HTR-8/SVneo (cell line): ENCODE measurements at places on chromosomes 2 and 18.
A peak's percentile ranks its signal among the peaks of the same experiment; 100 is the strongest.

DNA sequence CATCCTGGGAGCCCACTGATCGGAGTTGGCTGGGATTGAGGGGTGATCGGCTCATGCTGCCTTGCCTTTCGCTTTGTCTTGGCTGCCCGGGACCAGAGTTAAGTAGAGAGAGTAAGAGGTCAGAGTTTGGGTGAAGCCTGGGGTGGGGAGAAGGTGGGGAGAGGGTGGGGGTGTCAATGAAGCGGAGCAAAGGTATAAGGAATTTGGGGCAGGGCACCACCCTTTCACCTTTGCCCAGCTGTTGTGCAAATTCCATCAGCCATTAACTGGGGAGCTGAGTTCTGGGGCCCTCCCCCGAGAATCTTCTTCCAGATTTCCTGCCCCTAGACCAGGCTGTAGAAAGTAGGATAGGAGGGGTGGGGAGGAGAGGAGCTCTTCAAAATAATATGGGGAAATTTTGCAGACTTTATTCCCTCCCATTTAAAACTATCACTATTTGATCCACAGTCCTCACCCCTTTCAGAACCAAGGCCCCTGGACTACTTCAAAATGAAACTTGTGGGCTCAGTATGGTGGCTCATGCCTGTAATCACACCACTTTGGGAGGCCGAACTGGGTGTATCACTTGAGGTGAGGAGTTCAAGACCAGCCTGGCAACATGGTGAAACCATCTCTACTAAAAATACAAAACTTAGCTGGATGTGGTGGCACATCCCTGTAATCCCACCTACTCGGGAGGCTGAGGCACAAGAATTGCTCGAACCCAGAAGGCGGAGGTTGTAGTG lies at the start of gene SLC23A3:
TSS of gene SLC23A3 (minus strand) at position 100 of the 725 bp plus-strand sequence. CDS start at position 55, 45 bp downstream.
- DNase-seq, result no peak

DNA sequence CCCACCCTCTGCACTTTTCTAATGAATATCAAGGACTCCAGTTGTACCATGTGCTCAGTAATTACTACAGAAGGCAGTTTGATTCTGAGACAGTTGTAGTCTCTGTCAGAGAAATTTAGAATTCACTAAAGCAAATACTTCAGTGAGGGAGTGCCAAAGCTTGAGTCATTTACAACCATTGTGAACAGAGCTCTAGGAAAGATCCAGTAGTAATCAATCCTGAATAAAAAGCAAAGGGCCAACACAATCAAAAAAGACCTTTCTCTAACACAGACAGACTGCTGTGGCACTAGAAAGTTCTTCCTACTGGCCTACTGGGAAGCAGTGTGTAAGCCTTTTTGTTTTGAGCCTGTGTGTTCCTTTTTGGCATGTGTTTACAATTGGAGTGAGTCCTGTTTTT lies 135.6 kb upstream of the UNC80 start:
- no peak for DNase-seq

GRCh38 chr2:53913721-53914120 lies 54.0 kb upstream of the GPR75 start:
- peak; percentile 3 for DNase-seq

DNA sequence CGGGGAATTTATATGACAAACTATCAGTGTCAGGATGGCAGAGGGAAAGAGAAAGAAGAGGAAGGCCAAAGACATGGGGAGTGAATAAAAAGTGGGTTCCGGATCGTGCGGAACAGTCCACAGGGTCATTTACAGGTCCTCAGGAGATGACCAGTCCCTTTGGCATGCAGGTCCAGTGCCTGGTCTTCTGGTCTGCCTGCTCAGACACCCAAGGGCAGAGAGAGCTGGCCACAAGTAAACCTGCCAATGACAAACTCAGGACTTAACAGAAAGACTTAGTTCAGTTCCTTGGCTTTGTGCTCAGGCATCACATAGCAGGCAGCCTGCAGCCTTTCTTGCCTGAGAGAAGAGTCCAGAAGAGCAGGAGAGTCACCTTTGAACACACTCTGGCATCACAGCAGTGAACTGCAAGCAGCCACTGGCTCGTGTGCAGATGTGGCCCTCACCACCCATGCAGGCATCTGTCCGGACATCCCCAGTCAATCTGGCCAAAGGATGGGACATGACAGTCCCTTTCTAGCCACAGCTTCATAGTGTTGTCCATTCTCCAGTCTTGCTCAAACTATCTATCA lies 14.0 kb downstream of the TMEM127 start:
- peak; percentile 99 for DNase-seq

DNA sequence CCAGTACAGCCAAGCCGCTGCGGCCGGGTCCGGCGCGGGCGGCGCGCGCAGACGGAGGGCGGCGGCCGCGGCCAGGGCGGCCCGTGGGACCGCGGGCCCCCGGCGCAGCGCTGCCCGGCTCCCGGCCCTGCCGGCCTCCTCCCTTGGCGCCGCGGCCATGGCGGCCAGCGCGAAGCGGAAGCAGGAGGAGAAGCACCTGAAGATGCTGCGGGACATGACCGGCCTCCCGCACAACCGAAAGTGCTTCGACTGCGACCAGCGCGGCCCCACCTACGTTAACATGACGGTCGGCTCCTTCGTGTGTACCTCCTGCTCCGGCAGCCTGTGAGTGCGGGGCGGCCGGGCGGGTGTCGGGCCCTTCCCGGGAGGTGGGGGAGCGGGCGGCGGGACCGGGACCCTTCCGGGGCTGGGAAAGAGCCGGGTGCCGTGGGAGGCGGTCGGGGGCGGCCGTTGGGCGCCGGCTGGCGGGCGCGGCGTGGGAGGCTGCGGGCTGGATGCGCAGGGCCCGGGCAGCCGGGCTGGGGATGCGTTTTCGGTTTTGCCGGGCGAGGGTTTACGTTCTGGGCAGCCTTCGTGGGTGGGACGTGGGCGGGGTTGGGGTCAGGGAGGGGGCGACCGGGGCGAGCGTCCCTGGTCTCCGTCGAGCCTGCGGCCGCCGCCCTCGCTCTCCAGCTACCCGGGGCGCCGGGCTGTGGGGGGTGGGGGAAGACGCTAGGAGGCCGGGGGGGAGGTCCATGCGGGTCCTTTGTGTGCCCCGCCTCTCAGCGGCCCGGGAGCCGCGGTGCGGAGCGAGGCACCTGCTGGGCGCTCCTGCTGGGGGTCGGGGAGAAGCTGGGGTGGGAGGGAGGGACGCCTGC lies 537 bp downstream of the AGFG1 start:
- DNase-seq, result no peak

DNA sequence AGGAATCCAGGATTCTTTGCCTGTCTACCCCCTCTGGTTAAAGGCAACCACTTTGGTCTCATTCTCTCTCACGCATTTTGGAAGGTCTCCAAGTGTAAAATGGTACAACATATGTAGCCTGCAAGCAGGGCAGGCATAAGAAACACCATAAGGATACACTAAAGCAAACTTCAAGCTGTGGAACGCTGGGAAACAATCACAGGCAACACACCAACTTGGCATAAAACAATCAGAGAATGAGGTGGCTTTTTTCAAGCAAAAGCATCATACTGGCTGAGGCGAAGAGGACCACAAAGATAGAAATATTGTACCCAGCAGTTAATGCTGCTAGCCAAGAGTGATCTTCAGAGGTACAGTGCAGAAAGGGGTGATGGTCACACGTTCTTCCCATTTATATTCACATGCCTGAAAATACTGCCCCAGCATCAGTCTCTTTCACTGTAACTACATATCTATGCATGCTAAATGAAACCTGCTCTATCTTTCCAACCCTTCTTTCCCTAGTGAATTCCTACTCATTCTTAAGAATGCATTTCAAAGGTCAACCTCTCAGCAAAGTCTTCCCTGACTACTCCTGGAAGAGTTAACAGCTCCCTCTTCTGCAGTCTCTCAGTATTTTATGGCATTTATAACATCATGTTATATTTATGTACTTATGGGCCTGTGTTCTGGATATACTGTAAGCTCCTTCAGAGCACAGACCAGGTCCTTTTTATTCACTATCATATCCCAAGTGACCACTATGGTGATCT lies 71.9 kb upstream of the GALNT5 start:
- DNase-seq, result no peak

DNA sequence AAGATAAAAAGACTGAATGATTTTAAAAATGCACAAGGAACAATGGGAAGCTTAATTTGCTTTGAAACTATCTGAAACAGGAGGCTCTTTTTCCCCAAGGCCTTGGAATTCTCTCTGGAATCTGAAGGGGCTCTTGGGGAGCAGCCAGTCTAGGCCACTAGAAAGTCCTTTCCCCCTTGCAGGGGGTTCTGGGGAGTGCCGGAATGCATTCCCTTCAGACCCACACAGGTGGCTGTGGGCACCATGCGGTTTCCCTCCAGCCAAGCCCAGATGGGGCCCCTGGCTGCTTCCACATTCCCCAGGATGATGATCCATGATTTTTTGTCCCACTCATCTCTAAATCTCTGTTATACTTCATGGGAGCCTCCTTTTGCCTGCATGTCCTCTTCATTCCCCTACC lies 10.7 kb downstream of the GPR45 start:
- DNase-seq, result no peak

DNA sequence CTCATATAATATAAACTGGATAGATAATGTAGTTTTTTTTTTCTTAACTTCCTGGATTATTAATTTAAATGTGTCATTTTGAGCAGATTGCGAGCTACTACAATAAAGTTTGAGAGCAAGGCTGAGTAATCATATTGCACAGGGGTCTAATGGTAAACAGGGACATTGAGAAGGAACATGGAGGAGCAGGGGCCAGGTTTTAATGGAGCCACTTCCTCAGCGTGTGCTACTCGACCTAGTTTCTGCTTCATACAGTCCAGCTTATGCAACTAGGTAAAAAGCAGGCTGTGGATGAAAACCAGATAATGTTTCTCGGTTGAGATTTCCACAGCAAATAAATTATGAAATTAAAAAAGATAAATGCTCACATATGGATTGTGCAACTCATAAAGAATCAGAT lies 1915.7 kb upstream of the CELF4 start:
- DNase-seq, result no peak

DNA sequence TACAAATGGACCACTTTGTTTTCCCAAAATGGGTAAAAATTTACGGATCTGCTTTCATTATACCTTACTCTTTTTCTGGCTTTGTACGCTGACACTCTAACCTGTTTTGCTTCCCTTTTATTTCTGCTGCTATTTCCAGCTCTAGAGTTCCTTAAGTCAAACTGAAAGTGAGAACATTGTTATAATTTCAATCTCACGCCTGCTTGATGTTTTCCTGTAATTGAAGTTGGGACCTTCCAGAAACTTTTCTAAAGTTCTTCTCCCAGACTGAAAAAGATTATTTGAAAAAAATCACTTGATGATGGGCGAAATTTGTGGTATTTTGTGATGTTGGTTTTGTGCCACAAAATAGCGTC lies 1.8 kb downstream of the GLS start:
- DNase-seq, result no peak

DNA sequence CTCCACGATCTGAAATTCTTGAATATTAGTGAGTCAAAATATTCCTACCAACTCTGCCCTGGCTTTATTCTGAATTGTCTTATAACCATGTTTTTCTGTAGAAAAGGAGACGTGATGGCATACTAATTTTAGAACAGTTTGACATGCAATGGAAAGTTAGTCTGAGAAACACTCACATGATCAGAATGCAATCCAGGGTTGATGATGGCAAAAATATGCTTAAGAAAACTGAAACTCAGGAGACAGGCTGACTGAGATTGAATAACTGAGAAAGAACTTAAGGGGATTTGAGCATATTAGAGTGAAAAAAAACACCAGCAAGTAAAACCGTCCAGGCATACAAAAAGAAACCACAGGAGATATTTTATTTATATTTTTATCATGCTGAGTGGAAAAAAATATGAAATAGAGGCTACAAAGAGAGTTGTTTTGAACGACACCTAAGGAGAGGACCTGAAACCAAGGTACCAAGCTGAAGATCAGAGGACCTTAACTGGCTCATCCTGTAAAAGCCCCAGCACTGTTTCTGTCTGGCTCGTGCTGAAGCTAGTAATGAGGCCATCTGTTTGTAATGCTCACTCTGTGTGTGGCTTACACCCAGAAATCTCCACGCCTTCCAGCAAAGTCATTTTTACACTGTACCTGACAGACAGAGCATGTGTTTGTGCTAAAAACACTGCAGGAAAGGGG lies 437.2 kb upstream of the PKDCC start:
- no peak for DNase-seq

DNA sequence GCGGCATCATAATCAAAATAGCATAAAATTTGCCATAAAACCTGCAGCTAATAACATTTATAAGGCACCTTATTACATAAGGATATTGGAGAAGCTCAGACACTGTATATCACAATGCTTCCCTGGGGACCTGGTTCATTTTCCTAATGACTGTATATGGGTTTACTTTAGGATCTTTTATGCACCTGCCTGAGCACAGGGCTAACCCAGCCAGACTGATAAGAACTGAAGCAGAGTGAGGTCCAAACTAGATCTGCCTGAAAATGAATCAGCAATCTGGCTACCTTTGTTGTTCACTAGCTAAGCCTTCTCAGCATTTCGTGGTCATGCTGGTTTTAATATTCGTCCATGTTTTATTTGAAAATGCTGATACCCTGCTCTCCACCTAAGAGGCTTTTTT lies 1922.3 kb upstream of the CELF4 start:
- DNase-seq, result no peak

DNA sequence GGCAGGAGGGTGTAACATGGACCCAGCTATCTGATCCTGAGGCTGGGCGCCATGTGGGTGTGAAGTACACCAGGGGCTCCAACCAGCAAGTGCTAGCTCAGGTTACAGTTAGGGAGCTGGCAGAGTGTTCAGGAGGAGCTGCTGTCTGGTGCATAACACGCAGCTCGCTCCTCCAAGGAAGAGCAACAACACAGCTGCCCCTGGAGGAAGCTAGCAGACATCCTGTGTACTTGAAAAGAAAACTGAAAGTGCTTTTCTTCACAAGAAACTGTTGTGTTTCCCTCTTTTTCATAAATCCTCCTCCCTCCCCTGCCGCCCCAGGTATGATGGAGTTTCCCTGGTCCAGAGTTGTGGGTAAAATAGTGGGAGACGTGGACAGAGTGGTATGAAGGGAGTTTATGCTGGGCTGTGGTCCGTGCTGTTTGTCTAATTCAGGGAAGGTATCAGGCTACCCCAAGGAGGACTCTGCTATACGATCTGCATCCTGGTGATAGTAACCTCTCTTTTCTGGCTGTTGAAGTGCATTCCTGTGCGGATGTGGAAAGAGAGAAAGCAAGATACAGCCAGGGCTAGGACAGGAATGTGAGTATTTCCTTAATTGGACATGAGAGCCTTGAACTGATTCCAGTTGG lies 6.1 kb upstream of the LBH start:
- peak; percentile 58 for DNase-seq
